ENCODE measurements at places on chromosomes 7 and 10.

GRCh38 chr10:47031901-47032465, 120.8 kb downstream of the PTPN20 start:
- DNase-seq = no peak

- DNase-seq = no peak
These were observed 317.3 kb upstream of the HGF start for GRCh38 chr7:82087099-82087498.

DNA sequence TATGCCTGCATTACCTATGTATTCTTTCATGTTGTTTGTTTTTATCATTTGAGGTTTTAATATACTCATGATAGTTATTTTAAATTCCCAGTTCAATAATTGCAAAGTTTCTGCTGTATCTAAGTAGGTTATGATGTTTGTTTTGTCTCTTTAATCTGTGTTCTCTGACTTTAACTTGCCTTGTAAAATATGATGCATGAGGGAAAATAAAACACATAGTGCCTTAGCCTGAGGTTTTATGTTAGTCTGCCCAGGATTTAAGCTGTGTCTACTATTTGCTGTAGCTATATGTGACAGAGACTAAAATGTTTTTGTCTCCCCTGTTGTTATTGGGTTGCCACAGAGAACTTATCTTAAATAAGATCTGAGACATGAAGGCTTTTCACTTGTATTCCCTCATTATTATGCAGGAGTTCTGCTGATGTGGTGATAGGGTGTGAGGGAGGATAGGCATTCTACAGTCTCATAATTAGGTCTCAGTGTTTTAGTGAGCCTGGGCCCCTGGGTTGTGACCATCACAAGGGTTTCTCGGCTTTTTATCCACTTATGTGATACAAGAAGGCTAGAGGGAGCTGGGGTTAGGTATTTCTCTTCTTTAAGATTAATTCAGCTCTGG, 582.5 kb downstream of the CNTNAP2 start:
- no peak for DNase-seq

DNA sequence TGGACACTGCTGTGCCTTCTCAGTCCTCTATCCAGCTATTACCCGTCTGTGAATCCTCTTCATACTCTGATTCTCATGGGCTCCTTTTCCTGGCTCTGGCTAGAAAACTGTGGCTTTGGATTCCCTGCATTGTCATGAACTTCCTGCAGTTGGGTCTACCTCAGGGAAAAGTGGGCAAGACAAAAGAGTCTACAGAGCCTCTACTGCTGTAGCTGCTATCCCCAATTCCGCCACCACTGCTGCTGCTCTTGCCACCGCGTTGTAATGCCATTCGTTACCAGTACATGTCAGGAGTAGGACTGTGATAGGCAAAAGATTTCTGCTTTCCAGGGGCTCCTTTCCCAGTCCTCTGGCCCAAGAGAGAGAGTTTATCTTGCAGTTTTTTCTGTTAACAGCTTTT, 23.9 kb upstream of the PPP1R17 start:
- no peak for DNase-seq

DNA sequence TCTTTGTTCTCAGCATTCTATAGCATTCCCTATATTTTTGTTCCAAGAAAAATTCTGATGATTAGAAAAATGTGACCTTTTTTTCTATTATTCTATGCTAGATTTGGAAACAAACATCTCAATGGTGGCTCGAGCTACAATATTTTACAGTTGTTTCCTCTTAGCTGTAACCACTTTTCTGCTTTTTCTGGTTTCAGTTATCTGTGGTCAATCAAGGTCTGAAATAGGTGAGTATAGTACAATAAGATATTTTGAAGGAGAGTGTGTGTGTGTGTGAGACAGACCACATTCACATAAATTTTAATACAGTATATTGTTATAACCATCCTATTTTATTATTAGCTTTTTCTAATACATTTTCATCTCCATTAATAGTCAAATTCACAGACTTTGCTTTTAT, 564.5 kb upstream of the GHITM start:
- DNase-seq = no peak

- DNase-seq = no peak
These were observed 2.2 kb downstream of the GTF2IRD1 start for GRCh38 chr7:74455928-74456327.

- DNase-seq = no peak
These were observed 112.5 kb downstream of the MAD1L1 start for GRCh38 chr7:2120251-2120660.

GRCh38 chr7:114765331-114766040, 156.4 kb upstream of the MDFIC start:
- DNase-seq = no peak

- peak; percentile 10 for DNase-seq
These were observed 450.0 kb downstream of the SUGCT start for GRCh38 chr7:40584667-40585433.

- DNase-seq = peak; percentile 25
These were observed 311.7 kb upstream of the BMPER start for GRCh38 chr7:33593611-33594010.

DNA sequence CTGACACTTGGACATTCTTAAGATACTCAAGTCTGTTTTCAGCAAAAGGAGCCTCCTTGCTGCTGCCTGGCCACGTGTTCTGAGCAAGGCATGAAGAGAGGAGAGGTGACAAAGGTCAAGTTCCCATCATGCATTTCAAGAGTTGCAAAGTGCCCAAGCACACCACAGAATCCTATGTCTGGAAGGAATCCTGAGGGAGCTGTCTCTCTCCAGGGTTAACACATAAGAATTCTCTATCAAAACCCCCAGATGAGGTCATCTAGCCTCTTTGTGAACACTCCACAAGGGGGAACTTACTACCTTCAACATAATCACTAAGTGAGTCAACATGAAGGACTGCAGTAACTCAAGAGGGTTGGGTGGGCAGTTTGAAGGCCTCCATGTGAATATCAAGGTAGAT, 155.5 kb downstream of the RNF216 start:
- peak; percentile 35 for DNase-seq
